ENCODE measurements at places on chromosomes 1 and 21.

GRCh38 chr1:196128835-196129234, 479.4 kb downstream of the KCNT2 start:
- no peak for DNase-seq

- no peak for DNase-seq
Observed at GRCh38 chr1:181459067-181459466, 24.2 kb upstream of the CACNA1E start.

GRCh38 chr1:202801175-202801574, 7.0 kb downstream of the KDM5B start:
- DNase-seq, result no peak

- DNase-seq, result no peak
Observed at GRCh38 chr1:199272628-199273086, 633.8 kb downstream of the PTPRC start.

DNA sequence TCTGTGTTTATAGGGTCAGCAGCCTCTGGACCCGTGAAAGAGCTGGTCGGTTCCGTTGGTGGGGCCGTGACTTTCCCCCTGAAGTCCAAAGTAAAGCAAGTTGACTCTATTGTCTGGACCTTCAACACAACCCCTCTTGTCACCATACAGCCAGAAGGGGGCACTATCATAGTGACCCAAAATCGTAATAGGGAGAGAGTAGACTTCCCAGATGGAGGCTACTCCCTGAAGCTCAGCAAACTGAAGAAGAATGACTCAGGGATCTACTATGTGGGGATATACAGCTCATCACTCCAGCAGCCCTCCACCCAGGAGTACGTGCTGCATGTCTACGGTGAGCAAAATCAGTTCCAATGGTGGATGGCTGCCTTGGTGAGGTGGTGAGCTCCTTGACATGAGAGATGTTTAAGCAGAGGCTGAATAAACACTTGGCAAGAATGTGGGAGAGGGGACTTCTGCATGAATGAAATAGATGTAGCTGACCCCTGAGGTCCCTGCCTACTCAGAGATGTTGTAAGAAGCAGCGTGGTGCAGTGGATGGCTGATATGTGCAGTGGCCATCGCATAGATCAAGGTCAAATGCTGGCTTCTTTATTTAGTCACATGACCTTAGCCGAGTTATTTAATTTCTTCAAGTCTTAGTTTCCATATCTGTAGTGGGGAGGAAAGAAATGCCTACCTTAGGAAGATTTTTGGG, 9.3 kb downstream of the SLAMF7 start:
- DNase-seq, result no peak

DNA sequence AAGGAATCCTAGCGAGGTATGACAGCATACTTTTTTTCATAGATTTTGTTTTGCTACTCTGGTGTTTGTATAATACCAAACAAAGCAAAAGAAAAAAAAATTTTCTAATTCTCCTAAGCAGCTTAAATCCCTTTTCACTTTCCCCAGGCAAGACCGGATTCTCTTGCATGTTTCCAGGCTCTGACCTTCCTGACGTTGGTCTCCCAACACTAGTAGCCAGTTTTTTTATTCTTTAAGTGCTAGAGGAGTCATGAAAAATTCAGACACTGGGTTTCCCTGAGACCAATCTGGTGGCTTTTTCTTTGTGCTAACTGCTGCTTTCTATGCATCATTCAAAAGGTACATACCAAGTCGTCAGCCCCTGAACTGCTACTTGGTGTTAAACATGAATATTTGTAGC, 111.4 kb downstream of the ZNF326 start:
- no peak for DNase-seq

- no peak for DNase-seq
Observed at GRCh38 chr21:34201001-34201400, 127.6 kb downstream of the MRPS6 start.

GRCh38 chr1:168842916-168843315, 113.9 kb upstream of the DPT start:
- no peak for DNase-seq

- no peak for DNase-seq
Observed at GRCh38 chr1:183873642-183874041, 68.7 kb downstream of the RGL1 start.

GRCh38 chr1:65793359-65793732, 651 bp downstream of the PDE4B start:
- no peak for DNase-seq

Measured in LNCaP clone FGC (cell line).